ENCODE measurements at places on chromosomes 4 and X. TPM values are rescaled to one million over a fixed set of nuclear protein-coding genes. Genes with fewer than 3 reads are reported as not detected.

DNA sequence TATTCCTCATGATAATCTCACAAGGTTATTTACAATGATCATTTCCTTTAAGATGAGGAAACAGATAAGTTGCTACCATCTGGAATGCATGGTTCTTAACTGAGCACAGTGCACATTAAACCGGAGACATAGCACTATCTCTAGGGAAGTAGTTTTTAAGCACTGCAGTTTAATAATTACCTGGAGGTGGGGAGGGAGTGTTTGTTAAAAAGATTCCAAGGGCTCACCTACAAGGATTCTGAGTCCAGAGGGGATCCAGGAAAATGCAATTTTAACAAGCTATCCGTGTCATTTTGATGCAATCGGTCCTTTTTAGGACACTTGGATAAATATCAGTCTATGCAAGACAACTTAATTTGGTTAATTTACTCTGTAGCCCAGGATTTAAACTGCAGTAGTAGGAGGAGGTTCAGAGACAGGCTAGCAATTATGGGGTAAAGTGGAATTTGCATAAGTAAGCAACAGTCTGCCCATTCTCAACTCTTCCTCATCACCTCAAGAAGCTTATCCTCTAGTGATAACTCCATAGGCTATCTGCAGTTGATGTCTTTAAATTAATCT lies 2.8 kb upstream of the PDLIM5 start:
- no peaks in the 10 kb centered on the region for H3K36me3 ChIP-seq
- H3K4me3 ChIP-seq, result no peak overlapping the region
- DNase-seq, result no peak
- H3K4me1 ChIP-seq, result peaks cover 31% of the 10 kb centered on the region
- peak overlapping the region; percentile 42 for H3K27ac ChIP-seq
- no peaks in the 10 kb centered on the region for H3K27me3 ChIP-seq

GRCh38 chr4:183142571-183143550 lies 43.8 kb downstream of the WWC2 start:
- no peak for DNase-seq
- no peaks in the 10 kb centered on the region for H3K27me3 ChIP-seq
- H3K4me3 ChIP-seq, result no peak overlapping the region
- H3K4me1 ChIP-seq, result peaks cover 20% of the 10 kb centered on the region

- H3K27ac ChIP-seq, result no peak overlapping the region
- H3K36me3 ChIP-seq, result no peaks in the 10 kb centered on the region
- H3K4me3 ChIP-seq, result no peak overlapping the region
Measured at GRCh38 chrX:105865709-105866108, 43.4 kb downstream of the NRK start.

GRCh38 chr4:185112104-185112503 lies 31.0 kb upstream of the SLC25A4 start:
- H3K4me1 ChIP-seq, result peaks cover 22% of the 10 kb centered on the region
- no peaks in the 10 kb centered on the region for H3K27me3 ChIP-seq
- H3K36me3 ChIP-seq, result no peaks in the 10 kb centered on the region

DNA sequence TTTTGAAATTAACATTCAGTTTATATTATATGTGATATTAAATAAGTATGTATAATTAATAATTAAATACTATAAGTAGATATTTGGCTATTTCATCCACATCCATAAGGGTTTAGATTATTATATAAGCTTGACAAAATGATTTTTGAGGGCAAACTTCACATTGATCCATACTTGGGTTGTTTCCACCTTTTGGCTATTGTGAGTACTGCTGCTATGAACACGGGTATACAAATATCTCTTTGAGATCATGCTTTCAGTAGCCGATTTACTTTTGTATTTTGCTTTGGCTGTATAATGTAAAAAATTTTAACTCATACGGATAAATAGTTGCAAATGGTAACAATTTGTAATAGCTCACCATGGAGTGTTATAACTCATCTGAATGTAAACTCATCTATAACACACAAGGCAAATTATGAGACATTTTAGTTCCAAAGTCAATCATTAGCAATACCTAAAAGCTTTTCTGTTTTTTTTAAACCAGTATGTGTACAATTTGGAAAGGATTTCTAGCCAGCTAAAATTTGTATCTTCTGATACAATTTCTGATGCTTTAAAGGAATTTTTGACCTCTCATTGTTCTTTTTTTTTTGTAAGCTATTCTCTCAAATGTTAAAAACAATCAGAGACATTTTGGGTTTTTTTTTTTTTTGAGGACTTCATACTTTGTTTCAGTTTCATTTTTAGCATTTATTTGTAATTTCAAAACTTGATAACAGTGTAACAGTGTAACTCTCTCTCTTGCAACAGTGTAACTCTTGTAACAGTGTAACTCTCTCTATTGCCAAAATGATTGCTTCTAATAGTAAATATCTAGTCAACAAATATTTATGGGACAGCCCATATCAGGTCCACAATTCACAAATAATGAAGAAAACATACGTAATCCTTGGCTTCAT lies 51.8 kb upstream of the ARX start:
- no peak overlapping the region for H3K4me3 ChIP-seq
- H3K36me3 ChIP-seq, result no peaks in the 10 kb centered on the region
- no peak for DNase-seq
- no peaks in the 10 kb centered on the region for H3K4me1 ChIP-seq
- H3K27ac ChIP-seq, result no peak overlapping the region

DNA sequence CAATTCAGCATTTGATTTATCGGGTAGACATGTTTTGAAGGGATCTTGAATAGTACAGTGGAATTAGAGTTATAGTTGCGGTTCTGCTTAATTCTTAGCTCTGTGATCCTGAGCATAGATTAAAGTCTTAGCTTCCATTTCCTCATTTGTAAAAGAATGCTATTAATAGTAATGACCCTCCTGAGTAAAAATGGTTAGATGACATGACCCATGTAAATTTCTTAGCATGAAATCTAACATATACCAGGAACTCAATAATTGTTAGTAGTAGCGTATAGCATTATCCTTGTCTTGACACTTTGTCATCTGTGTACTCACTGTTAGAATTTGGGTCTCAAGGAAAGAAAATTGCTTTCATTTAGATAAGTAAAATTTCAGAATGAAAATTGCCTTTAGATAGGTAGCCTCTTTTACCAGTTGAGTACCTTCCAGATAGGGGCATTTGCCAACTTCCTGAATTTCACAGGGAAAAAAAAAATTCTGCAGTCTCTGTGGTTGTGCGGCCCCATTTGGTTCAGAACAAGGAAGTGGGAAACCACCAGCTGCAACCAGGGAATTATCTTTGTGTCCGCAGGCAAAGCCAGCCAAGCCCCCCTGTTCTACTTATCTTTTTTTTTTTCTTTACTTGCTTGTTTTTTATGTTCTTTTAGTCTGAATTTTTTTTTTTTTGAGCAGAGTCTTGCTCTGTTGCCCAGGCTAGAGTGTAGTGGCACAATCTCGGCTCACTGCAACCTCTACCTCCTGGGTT lies 86.9 kb downstream of the TMEM164 start:
- no peak for DNase-seq
- no peaks in the 10 kb centered on the region for H3K27me3 ChIP-seq
- H3K4me3 ChIP-seq, result no peak overlapping the region
- peaks cover 23% of the 10 kb centered on the region for H3K36me3 ChIP-seq

GRCh38 chrX:150616863-150617198 lies 48.4 kb downstream of the MTM1 start:
- no peaks in the 10 kb centered on the region for H3K27me3 ChIP-seq
- DNase-seq, result no peak
- H3K4me3 ChIP-seq, result no peak overlapping the region
- no peak overlapping the region for H3K27ac ChIP-seq
- no peaks in the 10 kb centered on the region for H3K4me1 ChIP-seq

DNA sequence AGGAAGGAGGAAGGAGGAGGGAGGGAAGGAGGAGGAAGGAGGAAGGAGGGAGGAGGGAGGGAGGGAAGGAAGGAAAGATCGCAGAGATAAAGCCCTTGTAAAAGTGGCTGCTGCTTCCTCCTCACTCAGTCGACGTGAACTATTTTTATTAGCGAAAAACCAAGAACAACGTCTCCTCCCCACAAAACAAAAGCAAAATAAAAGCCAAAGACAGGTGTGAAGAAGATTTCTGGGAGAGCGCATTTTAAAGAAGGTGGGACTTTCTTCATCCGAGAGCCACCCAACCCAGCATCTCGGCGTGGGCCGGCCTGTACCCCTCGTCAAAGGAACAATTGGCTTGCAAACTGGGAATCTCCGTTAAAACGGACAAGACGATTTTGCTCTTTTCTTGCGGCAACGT lies 40.7 kb upstream of the ASMTL start:
- H3K27me3 ChIP-seq, result peaks cover 13% of the 10 kb centered on the region
- no peak overlapping the region for H3K27ac ChIP-seq
- H3K36me3 ChIP-seq, result peaks cover 1% of the 10 kb centered on the region
- no peak for DNase-seq
- H3K4me3 ChIP-seq, result no peak overlapping the region
- no peaks in the 10 kb centered on the region for H3K4me1 ChIP-seq

KLHL15 gene
- 16.2 TPM for total RNA-seq

GRCh38 chr4:8152865-8153257 lies 5.8 kb downstream of the ABLIM2 start:
- H3K36me3 ChIP-seq, result no peaks in the 10 kb centered on the region
- H3K4me3 ChIP-seq, result no peak overlapping the region
- peaks cover 42% of the 10 kb centered on the region for H3K27me3 ChIP-seq
- H3K4me1 ChIP-seq, result no peaks in the 10 kb centered on the region
- no peak for DNase-seq

IL2RG gene
- total RNA-seq, result 0.41 TPM

DNA sequence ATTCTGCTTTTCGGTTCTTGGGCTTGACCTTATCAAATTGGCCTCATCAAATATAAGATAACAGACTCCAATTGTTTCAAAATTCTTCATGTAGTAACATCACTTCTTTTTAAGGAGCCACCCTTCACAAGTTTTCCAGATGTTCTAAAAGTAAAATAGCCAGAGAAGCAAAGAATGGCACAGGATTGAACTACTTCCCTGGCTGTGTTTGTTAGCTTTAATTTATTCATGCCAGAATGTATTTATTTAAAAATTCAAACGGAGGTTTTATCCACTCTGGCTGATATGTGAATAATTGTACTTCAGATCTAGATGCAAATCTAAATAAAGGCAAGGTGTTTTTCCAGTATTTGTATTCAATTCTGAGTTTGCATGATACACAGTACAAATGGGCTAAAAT lies 581.3 kb upstream of the TENM3 start:
- no peaks in the 10 kb centered on the region for H3K27me3 ChIP-seq
- H3K27ac ChIP-seq, result no peak overlapping the region
- no peaks in the 10 kb centered on the region for H3K36me3 ChIP-seq
- H3K4me3 ChIP-seq, result no peak overlapping the region

NPFFR2 gene
- total RNA-seq, result 0.96 TPM

DNA sequence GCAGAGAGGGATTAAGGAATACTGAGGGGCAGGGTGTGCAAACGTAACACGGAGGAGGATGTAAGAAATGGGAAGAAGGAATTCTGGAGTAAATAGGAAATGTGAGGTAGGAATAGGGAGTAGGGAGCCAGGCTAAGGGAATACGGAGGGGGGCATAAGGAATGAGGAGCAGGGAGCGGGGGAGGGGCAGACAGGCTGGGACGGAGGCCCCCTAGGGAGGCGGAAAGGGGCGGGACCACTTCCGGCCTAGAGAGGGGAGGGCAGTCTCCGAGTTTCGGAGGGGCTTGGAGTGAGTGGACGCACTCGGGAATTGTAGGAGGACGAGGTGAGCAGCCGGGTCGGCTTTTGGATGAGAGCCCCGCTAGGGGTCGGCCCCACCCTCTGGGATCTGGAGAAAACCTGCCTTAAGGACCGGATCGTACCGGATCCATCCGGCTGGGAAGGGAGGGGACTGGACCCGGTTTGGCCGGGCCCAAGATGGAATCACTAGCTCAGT lies 612 bp downstream of the MAGED2 start:
- peak overlapping the region; percentile 92 for H3K4me3 ChIP-seq
- H3K27ac ChIP-seq, result peak overlapping the region; percentile 99
- DNase-seq, result peak; percentile 61
- H3K4me1 ChIP-seq, result peaks cover 13% of the 10 kb centered on the region
- peaks cover 10% of the 10 kb centered on the region for H3K36me3 ChIP-seq

- peaks cover 2% of the 10 kb centered on the region for H3K36me3 ChIP-seq
- H3K4me1 ChIP-seq, result peaks cover 33% of the 10 kb centered on the region
- no peaks in the 10 kb centered on the region for H3K27me3 ChIP-seq
- peak overlapping the region; percentile 31 for H3K4me3 ChIP-seq
Measured at GRCh38 chrX:43693602-43694406, 37.7 kb downstream of the MAOA start.

Measured in progenitor cell of endocrine pancreas (in vitro differentiated cells).